HAP-1 (cell line): ENCODE measurements at places on chromosomes 4 and X.

- DNase-seq: no peak
Measured at GRCh38 chr4:188428935-188429334, 289.7 kb downstream of the TRIML1 start.

DNA sequence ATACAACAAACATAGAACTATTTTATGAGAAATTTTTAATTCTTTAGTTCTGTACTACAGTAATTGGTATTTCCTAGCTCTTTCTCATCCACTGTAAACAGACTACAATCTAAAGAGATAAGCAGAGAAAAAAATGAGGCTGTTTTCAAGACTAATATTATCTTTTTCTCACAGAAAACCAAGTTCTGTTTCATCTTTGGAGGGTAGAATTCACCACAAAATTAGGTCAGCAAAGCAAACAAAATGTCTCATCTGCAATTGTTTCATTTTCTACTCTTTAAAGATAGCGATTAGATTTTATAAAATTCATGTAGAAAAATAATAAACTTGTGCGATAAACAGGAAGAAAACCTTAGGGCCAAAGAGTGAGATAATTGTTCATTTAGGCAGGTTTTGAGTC, 10.8 kb downstream of the APOO start:
- DNase-seq: no peak

GRCh38 chrX:9911487-9911886, 55.7 kb upstream of the CLDN34 start:
- DNase-seq: no peak

GRCh38 chr4:57190601-57191481, 80.7 kb upstream of the IGFBP7 start:
- DNase-seq: peak; percentile 85

GRCh38 chr4:54661686-54662085, 3.9 kb downstream of the KIT start:
- DNase-seq: no peak
